ENCODE measurements at places on chromosomes 12 and 14. TPM values are rescaled to one million over a fixed set of nuclear protein-coding genes. Genes with fewer than 3 reads are reported as not detected.

- H3K27ac ChIP-seq: peak overlapping the region; percentile 98
- peaks cover 50% of the 10 kb centered on the region for H3K4me1 ChIP-seq
- peaks cover 27% of the 10 kb centered on the region for H3K36me3 ChIP-seq
- peak; percentile 36 for DNase-seq
- H3K4me3 ChIP-seq: peak overlapping the region; percentile 75
- H3K27me3 ChIP-seq: no peaks in the 10 kb centered on the region
Observed at GRCh38 chr14:91509083-91509877, 830 bp downstream of the PPP4R3A start.

- no peak for DNase-seq
- H3K27me3 ChIP-seq: no peaks in the 10 kb centered on the region
- H3K36me3 ChIP-seq: no peaks in the 10 kb centered on the region
Observed at GRCh38 chr12:52241205-52241842, 8.3 kb downstream of the KRT7 start.

DNA sequence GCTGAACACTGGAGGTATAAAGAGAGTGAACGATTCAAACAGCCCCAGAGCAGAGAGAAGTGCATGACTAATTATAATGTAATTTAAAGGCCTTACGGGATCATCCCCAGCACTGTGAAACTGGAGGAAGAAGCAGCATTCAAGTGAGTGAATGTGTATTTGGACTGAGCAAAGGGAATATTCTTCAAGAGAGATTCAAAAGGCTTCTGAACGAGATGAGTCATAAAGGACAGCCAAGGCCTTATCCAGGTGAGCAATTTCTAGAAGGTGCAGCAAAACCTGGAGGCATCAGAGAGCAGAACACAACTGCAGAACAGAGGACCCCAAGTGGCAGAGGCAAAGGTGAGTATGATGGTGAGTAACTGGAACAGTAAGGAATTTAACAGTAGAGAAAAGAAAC, 127.2 kb downstream of the BCAT1 start:
- H3K27me3 ChIP-seq: no peaks in the 10 kb centered on the region
- no peak overlapping the region for H3K27ac ChIP-seq
- no peaks in the 10 kb centered on the region for H3K4me1 ChIP-seq
- no peak for DNase-seq

DNA sequence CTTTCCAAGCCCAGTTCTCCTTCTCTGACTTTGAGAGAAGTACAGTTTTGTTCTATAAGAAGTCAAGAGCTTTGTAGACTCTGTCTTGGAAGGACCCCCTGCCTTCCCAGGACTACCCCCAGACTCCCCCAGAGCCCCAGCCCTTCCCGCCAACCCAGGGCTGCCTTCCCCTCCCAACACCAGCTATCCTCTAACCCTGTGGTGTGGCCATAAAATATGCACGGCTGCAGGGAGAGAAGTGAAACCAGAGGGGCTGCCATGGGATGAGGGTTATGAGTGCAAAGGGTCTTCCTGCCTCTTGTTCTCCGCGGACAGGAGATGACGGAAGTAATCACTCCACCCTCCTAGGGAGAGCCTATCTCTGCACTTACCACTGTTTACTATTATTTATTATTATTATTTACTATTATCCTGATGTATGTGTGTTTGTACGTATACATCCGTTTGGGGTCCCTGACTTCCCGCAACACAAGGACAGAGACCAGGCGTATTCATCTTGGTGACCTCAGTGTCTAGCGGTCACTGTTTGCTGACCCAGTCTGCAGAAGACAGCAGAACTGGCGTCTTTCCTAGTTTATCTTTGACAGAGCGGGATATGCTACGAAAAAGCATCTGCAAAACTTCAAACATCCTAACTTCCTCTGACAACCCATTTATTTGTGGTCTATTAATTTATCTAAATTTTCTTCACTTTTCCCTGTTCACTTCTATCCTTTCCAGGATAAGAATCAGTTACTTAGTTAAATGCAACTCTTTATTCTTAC, 3.5 kb upstream of the SCNN1A start:
- no peak for DNase-seq
- H3K36me3 ChIP-seq: no peaks in the 10 kb centered on the region
- H3K4me3 ChIP-seq: no peak overlapping the region
- peaks cover 40% of the 10 kb centered on the region for H3K4me1 ChIP-seq
- H3K27me3 ChIP-seq: no peaks in the 10 kb centered on the region
- no peak overlapping the region for H3K27ac ChIP-seq

- no peak for DNase-seq
- no peaks in the 10 kb centered on the region for H3K4me1 ChIP-seq
- no peaks in the 10 kb centered on the region for H3K36me3 ChIP-seq
- H3K4me3 ChIP-seq: no peak overlapping the region
Observed at GRCh38 chr12:20140751-20141150, 227.6 kb upstream of the PDE3A start.

DNA sequence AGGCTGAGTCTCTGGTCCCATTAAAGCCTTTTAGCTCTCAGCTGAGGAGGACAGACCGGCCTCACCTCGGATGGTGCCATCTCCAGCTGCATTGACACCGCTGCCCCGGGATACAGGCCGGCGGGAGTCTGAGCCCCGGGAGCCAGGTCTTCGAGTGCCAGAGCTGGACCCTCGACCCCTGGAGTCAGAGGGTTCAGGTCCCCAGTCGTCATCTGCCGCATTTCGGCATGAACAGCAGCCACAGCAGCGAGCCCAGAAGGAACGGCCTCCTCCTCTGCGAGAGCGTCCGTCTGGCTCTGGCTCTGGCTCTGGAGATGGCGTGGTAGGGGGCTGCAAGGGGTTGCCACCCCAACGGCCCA, 1.0 kb downstream of the TGM1 start:
- no peaks in the 10 kb centered on the region for H3K27me3 ChIP-seq
- no peak overlapping the region for H3K27ac ChIP-seq
- no peak overlapping the region for H3K4me3 ChIP-seq
- no peaks in the 10 kb centered on the region for H3K36me3 ChIP-seq
- no peaks in the 10 kb centered on the region for H3K4me1 ChIP-seq

- peak; percentile 46 for DNase-seq
- H3K4me1 ChIP-seq: peaks cover 28% of the 10 kb centered on the region
- H3K36me3 ChIP-seq: no peaks in the 10 kb centered on the region
- H3K4me3 ChIP-seq: no peak overlapping the region
- H3K27ac ChIP-seq: no peak overlapping the region
- no peaks in the 10 kb centered on the region for H3K27me3 ChIP-seq
Observed at GRCh38 chr12:113854385-113855142, 111.6 kb downstream of the RBM19 start.

GRCh38 chr12:1832801-1833595, 12.6 kb downstream of the LRTM2 start:
- no peak for DNase-seq
- H3K4me3 ChIP-seq: no peak overlapping the region
- peaks cover 46% of the 10 kb centered on the region for H3K27me3 ChIP-seq
- no peaks in the 10 kb centered on the region for H3K36me3 ChIP-seq
- peaks cover 2% of the 10 kb centered on the region for H3K4me1 ChIP-seq

DNA sequence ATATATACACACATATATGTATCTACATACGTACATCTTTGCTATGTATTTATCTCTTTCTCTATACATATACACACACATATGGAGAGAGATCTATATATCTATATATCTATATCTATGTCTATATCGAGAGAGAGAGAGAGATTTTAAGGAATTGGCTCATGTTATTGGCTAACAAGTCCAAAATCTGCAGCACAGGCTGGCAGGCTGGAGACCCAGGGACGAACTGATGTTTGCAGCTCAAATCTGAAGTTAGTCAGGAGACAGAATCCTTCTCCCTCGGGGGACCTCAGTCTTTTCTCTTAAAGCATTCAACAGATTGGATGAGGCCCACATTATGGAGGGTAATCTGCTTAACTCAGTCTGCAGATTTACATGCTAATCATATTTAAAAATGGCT, 40.7 kb upstream of the DACT1 start:
- no peak overlapping the region for H3K27ac ChIP-seq
- H3K4me1 ChIP-seq: no peaks in the 10 kb centered on the region
- no peak overlapping the region for H3K4me3 ChIP-seq
- no peak for DNase-seq
- H3K27me3 ChIP-seq: no peaks in the 10 kb centered on the region

DNA sequence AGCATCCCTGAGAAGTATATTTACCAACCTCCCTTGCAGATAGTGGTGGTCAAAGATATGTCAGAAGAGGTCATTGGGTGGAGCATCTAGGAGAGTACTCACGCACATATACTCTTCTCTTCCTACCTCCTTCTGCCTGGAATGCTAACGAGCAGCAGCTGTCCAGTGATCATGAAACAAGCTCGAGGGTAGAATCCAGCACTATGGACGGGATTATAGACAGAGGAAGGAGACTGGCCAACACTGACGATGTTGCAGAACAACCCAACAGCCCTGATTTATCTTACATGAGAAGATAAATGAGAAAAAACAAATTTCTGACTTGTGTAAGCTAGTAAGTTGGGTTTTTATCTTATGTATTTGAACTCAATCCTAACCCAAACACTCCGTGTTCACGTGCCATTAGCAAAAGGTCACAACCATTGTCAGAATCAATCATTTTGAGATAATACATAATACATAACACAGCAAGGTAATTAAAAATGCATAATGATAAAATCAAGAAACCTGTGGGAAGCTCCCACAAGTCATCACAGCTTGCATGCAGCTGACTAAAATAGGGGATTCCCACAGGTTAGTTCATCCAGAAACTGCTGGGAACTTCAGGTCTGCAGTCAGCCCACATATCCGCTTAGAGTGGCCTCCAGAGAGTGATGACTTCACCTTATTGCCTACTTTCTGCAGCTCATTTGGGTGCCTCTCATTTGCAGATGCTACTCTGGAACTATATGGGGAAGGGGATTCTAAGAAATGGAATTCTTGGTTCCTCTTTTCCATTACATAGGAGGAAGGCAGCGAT, 36.3 kb upstream of the STK38L start:
- no peak overlapping the region for H3K4me3 ChIP-seq
- H3K36me3 ChIP-seq: no peaks in the 10 kb centered on the region
- no peaks in the 10 kb centered on the region for H3K4me1 ChIP-seq
- H3K27ac ChIP-seq: no peak overlapping the region
- DNase-seq: no peak
- H3K27me3 ChIP-seq: no peaks in the 10 kb centered on the region

DNA sequence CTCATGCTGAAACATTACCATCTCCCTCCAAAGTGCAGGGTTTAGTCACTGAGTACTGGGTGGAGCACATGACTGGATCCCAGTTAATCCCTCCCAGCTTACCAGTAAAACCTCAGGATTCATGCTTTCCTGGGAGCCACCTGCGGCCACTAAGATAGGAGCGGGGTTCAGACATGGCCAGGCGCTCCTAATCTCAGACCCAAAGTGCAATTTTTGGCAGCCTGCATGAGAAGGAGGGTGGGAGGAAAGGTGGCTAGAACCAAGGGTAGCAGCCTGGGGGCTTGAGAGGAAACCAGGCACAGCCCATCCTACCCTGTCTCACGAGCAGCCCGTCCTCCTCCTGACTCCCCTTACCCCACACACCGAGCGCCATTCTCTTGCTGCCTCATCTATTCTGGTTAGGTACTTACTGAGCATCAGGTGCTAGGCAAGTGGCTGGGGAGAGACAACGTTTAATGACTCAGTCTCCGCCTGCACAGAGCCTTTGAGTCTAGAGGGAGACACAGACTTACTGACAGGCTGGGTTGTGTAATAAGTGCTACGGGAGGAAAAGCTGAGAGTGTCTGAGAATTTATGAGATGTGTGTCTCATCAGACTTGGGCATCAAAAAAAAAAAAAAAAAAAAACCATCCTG, 9.9 kb downstream of the GPRC5A start:
- H3K27me3 ChIP-seq: no peaks in the 10 kb centered on the region
- no peak overlapping the region for H3K27ac ChIP-seq
- no peak for DNase-seq
- no peak overlapping the region for H3K4me3 ChIP-seq
- no peaks in the 10 kb centered on the region for H3K36me3 ChIP-seq

- H3K4me1 ChIP-seq: peaks cover 7% of the 10 kb centered on the region
- H3K27me3 ChIP-seq: peaks cover 23% of the 10 kb centered on the region
- H3K4me3 ChIP-seq: no peak overlapping the region
- no peak for DNase-seq
Observed at GRCh38 chr12:30820406-30820946, 65.7 kb upstream of the CAPRIN2 start.

GRCh38 chr14:38755036-38755435, 348.0 kb downstream of the SEC23A start:
- H3K4me1 ChIP-seq: no peaks in the 10 kb centered on the region
- DNase-seq: no peak
- H3K27me3 ChIP-seq: no peaks in the 10 kb centered on the region

DNA sequence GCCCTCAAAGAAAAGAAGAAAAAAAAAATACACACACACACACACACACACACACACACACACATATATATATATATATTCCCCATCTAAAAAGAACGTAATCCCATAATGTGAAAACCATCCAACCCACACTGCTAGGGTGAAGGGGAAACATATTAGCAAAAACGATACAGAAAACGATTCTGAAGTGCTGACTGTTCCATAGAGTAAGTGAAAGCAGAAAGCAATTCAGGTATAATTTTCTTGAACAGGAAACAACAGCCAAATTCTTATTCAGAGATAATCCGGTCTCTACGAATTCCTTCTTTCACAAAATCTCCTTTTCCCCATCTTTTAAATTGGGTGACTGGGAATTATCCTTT, 393.5 kb downstream of the NOVA1 start:
- peak overlapping the region; percentile 54 for H3K4me3 ChIP-seq
- H3K36me3 ChIP-seq: no peaks in the 10 kb centered on the region

- no peak for DNase-seq
- peaks cover 100% of the 10 kb centered on the region for H3K27me3 ChIP-seq
- H3K36me3 ChIP-seq: no peaks in the 10 kb centered on the region
- peaks cover under 1% of the 10 kb centered on the region for H3K4me1 ChIP-seq
- H3K4me3 ChIP-seq: no peak overlapping the region
Observed at GRCh38 chr12:54025499-54026405, 2.5 kb upstream of the HOXC6 start.

DNA sequence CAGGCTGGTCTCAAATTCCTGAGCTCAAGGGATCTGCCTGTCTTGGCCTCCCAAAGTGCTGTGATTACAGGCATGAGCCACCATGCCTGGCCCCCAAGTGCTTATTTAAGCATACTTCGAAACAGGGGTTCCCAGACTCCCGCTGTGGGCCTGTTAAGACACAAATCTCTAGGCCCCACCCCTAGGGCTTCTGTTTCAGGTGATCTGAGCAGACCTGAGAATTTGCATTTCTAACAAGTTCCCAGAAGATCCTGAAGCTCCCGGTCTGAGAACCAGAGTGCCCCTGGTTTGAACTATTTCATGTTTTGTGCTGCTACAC, 25.0 kb downstream of the GCH1 start:
- peaks cover 31% of the 10 kb centered on the region for H3K4me1 ChIP-seq
- H3K4me3 ChIP-seq: no peak overlapping the region
- no peaks in the 10 kb centered on the region for H3K36me3 ChIP-seq
- no peaks in the 10 kb centered on the region for H3K27me3 ChIP-seq
- no peak overlapping the region for H3K27ac ChIP-seq

Gene ATF7
- total RNA-seq: 33.9 TPM

Gene RGS6
- 18.2 TPM for total RNA-seq

Gene LUM
- total RNA-seq: 112 TPM

Gene GLI1
- total RNA-seq: 1.2 TPM

Gene CCER1
- not detected for total RNA-seq

Gene DEGS2
- 0.09 TPM for total RNA-seq

Gene RPS29
- total RNA-seq: 680 TPM

Gene KITLG
- 8.0 TPM for total RNA-seq

Data from heart right ventricle (tissue), 16 donors.